ENCODE measurements at places on chromosomes 4 and X. TPM values are rescaled to one million over a fixed set of nuclear protein-coding genes. Genes with fewer than 3 reads are reported as not detected.

The RBM47 gene
- 3.2 TPM for total RNA-seq

The ANTXR2 gene
- 3.8 TPM for total RNA-seq

The MAOA gene
- total RNA-seq = 2.2 TPM

The ZNF157 gene
- total RNA-seq = 0.79 TPM
